Right renal pelvis (tissue), 4 donors: ENCODE measurements at places on chromosomes 4 and X.
A peak's percentile ranks its signal among the peaks of the same experiment; 100 is the strongest.

- no peak for DNase-seq
Measured at GRCh38 chr4:7806338-7807090, 133.1 kb downstream of the AFAP1 start.

GRCh38 chr4:61024610-61025009, 175.5 kb upstream of the ADGRL3 start:
- no peak for DNase-seq

GRCh38 chr4:24642981-24643547, 58.7 kb upstream of the DHX15 start:
- no peak for DNase-seq

GRCh38 chr4:54933579-54933978, 191.8 kb downstream of the KDR start:
- no peak for DNase-seq

DNA sequence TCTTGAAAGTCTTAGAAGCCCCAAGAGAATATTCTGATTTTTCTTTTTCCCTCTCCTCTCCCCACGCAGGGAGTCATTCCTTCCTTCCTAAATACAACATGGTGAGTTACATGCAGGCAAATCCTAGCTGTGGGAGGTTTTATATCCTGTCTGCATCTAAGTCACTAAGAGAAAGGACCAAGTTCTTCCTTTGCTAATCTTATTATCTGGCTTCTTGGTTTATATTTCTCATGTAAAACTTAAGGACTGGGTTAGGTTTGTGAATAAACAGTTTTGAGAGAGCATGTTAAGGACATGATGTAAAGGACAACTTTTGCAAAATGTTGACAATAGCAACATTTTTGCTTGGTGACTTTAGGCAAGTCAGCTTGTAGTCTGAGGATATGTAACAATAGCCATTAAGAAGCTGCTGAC, 5.1 kb upstream of the CXCL9 start:
- no peak for DNase-seq

- no peak for DNase-seq
Measured at GRCh38 chrX:77945910-77946545, 23.4 kb downstream of the PGAM4 start.

- peak; percentile 12 for DNase-seq
Measured at GRCh38 chrX:14039344-14039743, 9.7 kb upstream of the GEMIN8 start.

GRCh38 chr4:76429636-76430035, 5.4 kb upstream of the SHROOM3 start:
- DNase-seq: no peak

DNA sequence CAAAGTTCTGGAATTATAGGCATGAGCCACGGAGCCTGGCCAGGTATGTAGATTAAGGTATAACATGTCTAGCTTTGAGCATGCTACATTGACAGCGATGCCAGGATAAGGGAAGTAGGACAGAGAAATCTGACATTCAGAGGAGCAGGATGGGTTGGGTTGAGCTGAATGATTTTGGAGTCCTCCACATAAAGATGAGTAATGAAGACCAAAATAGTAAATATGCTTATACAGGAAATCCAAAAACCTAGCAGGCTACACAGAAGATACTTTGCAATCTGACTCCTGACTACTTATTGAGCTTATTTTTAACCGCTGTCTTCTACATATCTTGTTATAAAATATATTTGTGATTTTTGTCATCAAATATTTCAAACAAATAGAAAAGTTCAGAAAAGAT, 69.7 kb downstream of the PDGFC start:
- DNase-seq: no peak

- DNase-seq: no peak
Measured at GRCh38 chr4:125735102-125735501, 420.3 kb downstream of the FAT4 start.

- no peak for DNase-seq
Measured at GRCh38 chr4:36353998-36354397, 72.6 kb downstream of the DTHD1 start.
